ENCODE measurements at places on chromosomes 7 and 10. TPM values are rescaled to one million over a fixed set of nuclear protein-coding genes. Genes with fewer than 3 reads are reported as not detected.

TDRD1 gene
- not detected for total RNA-seq

- DNase-seq, result no peak
Observed at GRCh38 chr10:118584181-118584954, 11.1 kb downstream of the PRLHR start.

DNA sequence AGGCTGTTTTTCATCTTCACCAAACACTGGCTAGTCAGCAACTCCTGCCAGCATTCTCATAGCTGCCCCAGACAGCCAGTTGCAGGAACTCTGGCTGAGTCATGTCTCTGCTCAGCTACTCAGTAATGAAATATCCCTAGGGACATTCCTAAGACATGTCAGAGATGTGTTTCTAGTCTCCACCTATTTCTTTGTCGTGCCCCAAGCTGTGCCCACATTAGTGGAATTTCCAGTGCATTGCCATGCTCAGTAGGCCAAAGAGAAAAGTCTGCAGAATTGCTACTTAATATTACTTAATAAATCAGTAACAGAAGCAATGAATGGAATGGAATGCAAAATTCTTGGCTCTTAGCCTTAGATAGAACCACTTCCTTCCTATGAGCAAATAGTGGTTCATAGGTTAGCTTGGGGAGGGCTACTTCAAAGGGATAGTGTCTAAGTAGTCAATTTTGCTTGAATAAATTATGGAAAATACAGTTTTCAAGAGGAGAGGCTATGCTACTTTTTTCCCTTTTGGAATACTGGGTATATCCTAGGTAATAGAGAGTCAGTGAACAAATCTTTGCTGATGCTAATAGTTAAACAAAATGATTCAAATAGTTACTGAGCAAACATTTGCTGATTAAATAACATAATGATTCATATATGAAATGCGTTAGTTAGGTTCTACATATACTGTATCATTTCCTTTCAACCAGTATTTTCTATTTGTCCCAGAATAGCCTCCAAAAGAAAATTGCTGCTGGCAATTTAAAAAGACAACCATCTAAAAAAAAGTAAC, 23.6 kb upstream of the SEMA3C start:
- peak; percentile 99 for DNase-seq

NPTX2 gene
- 0.15 TPM for total RNA-seq

CPA4 gene
- 3.1 TPM for total RNA-seq

DNA sequence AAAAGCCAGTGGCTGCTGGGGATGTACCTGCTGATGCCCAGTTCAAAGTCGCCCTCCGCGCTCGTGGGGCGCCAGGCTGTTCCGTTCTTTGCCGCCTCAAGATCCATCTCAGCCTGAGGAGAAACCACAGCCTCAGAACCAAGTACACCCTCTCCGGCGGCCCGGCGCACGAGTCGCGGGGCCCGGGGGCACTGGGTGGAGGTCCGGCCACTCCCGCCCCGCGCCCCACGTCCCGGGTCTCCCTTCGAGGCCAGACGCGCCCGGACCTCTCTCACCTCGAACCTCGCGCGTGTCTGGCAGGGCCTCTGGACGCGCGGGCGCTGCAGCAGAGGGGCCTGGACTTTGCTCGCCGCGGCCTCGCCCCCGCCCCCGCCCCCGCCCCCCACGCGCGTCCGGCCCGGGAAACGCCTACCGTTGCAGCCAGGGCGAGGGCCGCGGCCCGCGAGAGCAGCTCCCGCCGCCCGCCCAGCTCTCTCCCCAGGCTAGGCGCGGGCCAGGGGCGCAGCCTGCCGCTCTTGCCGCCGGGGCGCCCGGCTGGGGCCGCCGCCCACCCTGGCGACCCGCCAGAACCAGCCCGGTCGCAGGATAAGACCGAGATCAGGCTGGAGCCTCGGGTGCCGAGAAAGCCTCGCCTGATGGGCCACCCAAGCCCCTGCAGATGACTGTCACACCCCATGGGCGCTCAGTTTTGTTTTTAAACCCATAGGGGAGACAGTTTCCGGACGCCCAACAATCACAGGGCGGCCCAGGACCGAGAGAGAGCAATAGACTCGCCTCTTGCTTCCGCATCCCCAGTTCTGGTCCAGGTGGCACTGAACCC, at the start of gene ABCB4:
Gene ABCB4, minus strand, starts transcription at position 322 of the 820 bp plus-strand sequence. Its CDS starts 215 bp downstream, at position 107.
- DNase-seq, result no peak

GRCh38 chr10:22294694-22295093, 21.5 kb upstream of the COMMD3 start:
- no peak for DNase-seq

CFAP70 gene
- 0.10 TPM for total RNA-seq

GRCh38 chr10:117152668-117153067, 14.6 kb upstream of the VAX1 start:
- DNase-seq, result no peak

GRCh38 chr10:113187063-113187777, 237.2 kb downstream of the TCF7L2 start:
- DNase-seq, result no peak

All from Panc1 (cell line).